ENCODE measurements at places on chromosomes 7 and 10.

- DNase-seq, result no peak
These were observed 251.4 kb downstream of the KIF20B start for GRCh38 chr10:89952751-89953150.

GRCh38 chr7:77466450-77466849, 50.3 kb upstream of the GSAP start:
- no peak for DNase-seq

- DNase-seq, result peak; percentile 48
These were observed 29.4 kb upstream of the SGMS1 start for GRCh38 chr10:50653142-50653541.

GRCh38 chr10:29612657-29613056, 22.1 kb downstream of the SVIL start:
- no peak for DNase-seq

DNA sequence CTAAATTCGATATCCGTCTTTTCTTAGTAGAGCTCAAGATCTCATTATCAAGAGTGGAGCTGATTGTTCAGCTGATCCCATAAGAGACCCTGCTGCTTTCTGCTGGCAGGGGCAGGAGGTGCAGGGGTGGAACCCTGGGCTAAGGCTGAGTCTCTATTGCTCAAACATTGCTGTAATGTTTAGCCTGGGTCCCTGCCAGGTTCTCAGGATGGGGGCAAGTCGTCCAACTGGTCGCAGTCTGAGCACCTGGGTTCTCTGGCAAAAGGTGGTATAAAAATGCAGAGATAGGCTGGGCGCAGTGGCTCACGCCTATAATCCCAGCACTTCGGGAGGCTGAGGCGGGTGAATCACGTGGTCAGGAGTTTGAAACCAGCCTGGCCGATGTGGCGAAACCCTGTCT, 62.0 kb upstream of the NRBF2 start:
- DNase-seq, result no peak

DNA sequence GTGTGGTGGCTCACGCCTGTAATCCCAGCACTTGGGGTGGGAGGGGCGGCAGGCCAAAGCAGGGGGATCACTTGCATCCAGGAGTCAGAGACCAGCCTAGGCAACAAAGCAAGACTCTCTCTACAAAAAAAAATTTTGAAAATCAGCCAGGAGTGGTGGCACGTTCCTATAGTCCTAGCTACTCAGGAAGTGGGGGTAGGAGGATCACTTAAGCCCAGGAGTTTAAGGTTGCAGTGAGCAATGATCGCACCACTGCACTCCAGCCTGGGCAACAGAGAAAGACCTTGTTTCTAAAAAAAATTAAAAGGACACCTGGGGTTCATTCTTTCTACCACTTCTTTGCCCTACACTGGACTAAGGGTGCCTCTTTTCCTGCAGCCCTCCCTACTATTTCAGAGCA, 15.1 kb downstream of the WAPL start:
- DNase-seq, result no peak

- no peak for DNase-seq
These were observed 16.4 kb upstream of the PDZD8 start for GRCh38 chr10:117391436-117392205.

Measured in CD4-positive, alpha-beta T cell treated with Interleukin-17A for 4 hours (primary cell).